ENCODE measurements at places on chromosomes 5 and 9.

- no peak overlapping the region for H3K4me3 ChIP-seq
- no peak overlapping the region for H3K27ac ChIP-seq
- H3K36me3 ChIP-seq, result no peaks in the 10 kb centered on the region
- H3K27me3 ChIP-seq, result no peaks in the 10 kb centered on the region
- H3K4me1 ChIP-seq, result peaks cover 4% of the 10 kb centered on the region
Observed at GRCh38 chr5:90983148-90983547, 400.0 kb downstream of the ARRDC3 start.

- no peak for DNase-seq
- H3K27me3 ChIP-seq, result peaks cover 79% of the 10 kb centered on the region
- H3K27ac ChIP-seq, result no peak overlapping the region
- no peaks in the 10 kb centered on the region for H3K36me3 ChIP-seq
Observed at GRCh38 chr5:138655530-138656190, 80.5 kb upstream of the HSPA9 start.

DNA sequence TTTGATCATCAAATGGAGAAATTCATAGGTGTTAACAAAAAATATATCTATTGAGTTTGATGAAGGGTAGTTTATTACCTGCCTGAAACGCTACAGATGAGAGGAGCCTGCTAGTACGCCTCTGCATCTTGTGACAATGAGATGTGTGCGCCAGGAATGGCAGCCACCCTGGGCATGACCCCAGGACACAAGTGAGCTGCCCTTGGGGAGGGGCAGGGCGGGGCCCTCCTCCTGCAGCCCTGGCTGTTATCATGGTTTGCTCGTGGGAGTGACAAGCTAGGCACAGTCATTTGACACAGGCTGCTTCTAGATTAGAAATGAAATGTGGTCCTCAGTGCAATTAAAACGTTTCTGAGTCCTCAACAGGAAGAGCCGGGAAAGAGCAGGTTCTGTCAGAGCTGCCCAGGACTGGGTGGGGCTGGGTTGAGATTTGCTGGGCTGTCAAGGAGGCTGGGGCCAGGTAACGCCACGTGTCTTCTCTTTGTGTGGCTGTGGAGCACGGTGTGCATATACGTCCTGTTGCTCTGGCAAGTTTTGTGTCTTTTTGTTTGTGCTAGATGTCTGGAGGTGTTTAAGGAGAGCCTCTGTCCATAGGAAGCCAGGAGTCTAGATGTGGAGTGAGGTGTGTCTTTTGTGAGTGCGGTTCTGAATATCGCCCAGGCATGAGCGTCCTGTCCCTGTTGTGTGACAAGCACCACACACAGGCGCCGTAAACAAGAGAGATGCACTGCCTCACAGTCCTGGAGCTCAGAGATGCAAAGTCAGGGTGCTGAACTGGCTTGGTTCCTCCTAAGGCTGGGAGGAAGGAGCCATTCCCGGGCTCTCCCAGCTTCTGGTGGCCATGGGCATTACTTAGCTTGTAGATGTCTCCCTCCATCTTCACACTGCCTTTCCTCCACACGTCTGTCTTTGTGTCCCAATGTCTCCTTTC lies 129.0 kb upstream of the IRX4 start:
- H3K27me3 ChIP-seq, result no peaks in the 10 kb centered on the region
- no peaks in the 10 kb centered on the region for H3K4me1 ChIP-seq
- no peak overlapping the region for H3K27ac ChIP-seq
- no peaks in the 10 kb centered on the region for H3K36me3 ChIP-seq
- no peak for DNase-seq

DNA sequence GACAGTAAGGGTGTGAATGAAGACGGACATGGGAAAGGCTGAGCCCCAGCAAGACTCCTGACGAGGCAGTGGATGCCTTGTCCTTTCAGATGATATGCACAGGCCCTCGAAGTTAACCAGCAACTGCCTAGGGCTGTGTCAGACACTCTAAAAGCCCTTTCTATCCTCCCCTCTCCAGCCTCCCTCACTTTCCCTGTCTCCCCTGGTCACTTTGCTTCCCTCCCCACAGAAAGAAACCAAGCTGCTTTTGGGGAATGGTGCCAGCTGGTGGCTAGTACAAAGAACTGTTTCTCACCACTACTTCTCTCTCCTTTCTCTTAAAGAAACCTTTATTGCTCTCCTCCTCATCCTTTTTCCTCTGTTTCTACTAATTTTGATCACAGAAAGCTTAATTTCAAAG lies 21.4 kb downstream of the LHFPL2 start:
- no peaks in the 10 kb centered on the region for H3K4me1 ChIP-seq
- no peak overlapping the region for H3K4me3 ChIP-seq
- no peak overlapping the region for H3K27ac ChIP-seq
- H3K36me3 ChIP-seq, result no peaks in the 10 kb centered on the region
- no peak for DNase-seq

DNA sequence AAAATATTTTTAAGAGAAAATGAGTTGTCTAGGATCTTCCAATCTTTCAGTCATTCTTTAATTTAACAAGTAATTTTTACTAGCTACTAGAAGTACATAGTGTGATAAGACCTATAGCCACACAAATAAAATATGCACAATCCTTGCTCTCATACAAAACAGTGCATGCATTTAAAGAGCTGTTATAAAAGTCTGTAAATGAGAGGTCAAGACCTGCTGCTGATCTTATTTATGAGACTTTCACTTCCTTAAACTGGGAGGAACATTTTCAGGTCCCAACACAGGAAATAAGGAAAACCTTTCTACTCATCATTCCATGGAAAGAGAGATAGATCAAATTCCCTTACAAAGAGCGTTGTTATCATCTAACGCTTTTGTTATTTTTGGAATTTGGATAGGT lies 54.2 kb upstream of the PAM start:
- H3K36me3 ChIP-seq, result no peaks in the 10 kb centered on the region
- no peak overlapping the region for H3K4me3 ChIP-seq
- H3K4me1 ChIP-seq, result no peaks in the 10 kb centered on the region
- DNase-seq, result no peak
- H3K27ac ChIP-seq, result no peak overlapping the region

DNA sequence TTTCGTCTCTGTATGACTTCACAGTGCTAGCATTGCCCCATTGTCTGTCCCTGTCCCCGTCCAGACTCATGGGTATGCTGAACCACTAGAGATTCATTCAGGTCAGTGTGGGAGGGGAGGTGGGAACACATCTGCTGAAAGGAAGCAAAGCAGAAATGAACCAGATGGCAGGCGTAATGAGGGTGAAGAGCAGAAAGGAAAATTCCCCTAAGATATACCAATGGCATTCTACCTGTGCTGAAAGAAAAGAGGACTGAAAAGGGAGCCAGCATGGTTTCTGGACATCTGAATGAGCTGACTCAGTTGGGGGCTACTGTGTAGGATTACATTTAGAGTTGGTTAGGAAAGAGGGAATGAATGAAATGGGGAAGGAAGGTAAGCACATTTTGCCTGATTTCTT lies 678.7 kb downstream of the MAT2B start:
- no peaks in the 10 kb centered on the region for H3K4me1 ChIP-seq
- no peak overlapping the region for H3K4me3 ChIP-seq
- H3K27me3 ChIP-seq, result no peaks in the 10 kb centered on the region

GRCh38 chr5:51810592-51810991 lies 427.3 kb downstream of the ISL1 start:
- H3K4me1 ChIP-seq, result no peaks in the 10 kb centered on the region
- H3K36me3 ChIP-seq, result no peaks in the 10 kb centered on the region
- H3K4me3 ChIP-seq, result no peak overlapping the region
- H3K27ac ChIP-seq, result no peak overlapping the region

GRCh38 chr5:156402387-156402921 lies 75.5 kb downstream of the SGCD start:
- DNase-seq, result peak; percentile 9
- H3K36me3 ChIP-seq, result no peaks in the 10 kb centered on the region
- H3K4me3 ChIP-seq, result no peak overlapping the region
- peaks cover 3% of the 10 kb centered on the region for H3K27me3 ChIP-seq
- H3K27ac ChIP-seq, result no peak overlapping the region

GRCh38 chr9:89234205-89235067 lies 55.8 kb upstream of the SHC3 start:
- H3K4me3 ChIP-seq, result no peak overlapping the region
- H3K36me3 ChIP-seq, result no peaks in the 10 kb centered on the region
- peaks cover 62% of the 10 kb centered on the region for H3K27me3 ChIP-seq
- peaks cover 14% of the 10 kb centered on the region for H3K4me1 ChIP-seq
- DNase-seq, result peak; percentile 23

DNA sequence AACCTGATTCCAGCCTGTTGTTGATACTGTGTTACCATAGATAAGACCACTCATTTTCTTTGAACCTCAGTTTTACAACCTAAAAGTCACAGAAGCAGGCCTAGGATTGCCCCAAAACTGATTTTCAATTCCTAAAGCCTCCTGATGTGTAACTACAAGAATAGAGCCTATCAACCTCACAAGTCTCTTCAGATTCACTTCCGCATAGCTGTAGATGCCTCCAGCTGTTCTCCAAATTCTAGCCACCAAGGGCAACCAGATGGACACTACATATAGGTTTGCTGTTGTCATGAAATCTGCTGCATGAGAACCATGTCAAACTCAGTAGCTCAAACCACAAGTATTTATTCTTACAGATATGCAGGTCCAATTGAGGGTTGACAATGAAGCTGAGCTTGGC lies 143.5 kb downstream of the SPATA31D1 start:
- H3K27ac ChIP-seq, result no peak overlapping the region
- no peak for DNase-seq
- H3K4me3 ChIP-seq, result no peak overlapping the region
- no peaks in the 10 kb centered on the region for H3K36me3 ChIP-seq
- H3K27me3 ChIP-seq, result no peaks in the 10 kb centered on the region
- no peaks in the 10 kb centered on the region for H3K4me1 ChIP-seq

DNA sequence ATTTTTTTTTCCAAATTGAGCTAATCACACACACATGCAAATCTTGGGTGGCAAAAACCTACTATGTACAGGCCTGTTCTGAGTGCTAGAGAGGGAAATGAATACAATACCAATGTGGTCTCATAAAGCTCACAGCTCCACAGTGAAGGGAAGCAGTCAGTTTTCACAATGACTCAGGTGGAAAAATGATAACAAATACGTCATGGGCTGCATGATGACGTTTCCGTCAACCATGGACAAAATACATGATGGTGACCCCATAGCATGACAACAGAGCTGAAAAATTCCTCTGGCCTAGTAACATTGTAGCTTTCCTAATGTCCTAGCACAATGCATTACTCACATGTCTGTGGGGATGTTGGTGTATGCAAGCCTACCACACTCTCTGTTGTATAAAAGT lies 252.5 kb downstream of the TRIM32 start:
- H3K27ac ChIP-seq, result no peak overlapping the region
- H3K4me1 ChIP-seq, result no peaks in the 10 kb centered on the region
- DNase-seq, result no peak
- no peaks in the 10 kb centered on the region for H3K36me3 ChIP-seq

- no peak overlapping the region for H3K27ac ChIP-seq
- H3K4me3 ChIP-seq, result no peak overlapping the region
- DNase-seq, result no peak
Observed at GRCh38 chr5:180975338-180975737, 13.3 kb upstream of the BTNL3 start.

DNA sequence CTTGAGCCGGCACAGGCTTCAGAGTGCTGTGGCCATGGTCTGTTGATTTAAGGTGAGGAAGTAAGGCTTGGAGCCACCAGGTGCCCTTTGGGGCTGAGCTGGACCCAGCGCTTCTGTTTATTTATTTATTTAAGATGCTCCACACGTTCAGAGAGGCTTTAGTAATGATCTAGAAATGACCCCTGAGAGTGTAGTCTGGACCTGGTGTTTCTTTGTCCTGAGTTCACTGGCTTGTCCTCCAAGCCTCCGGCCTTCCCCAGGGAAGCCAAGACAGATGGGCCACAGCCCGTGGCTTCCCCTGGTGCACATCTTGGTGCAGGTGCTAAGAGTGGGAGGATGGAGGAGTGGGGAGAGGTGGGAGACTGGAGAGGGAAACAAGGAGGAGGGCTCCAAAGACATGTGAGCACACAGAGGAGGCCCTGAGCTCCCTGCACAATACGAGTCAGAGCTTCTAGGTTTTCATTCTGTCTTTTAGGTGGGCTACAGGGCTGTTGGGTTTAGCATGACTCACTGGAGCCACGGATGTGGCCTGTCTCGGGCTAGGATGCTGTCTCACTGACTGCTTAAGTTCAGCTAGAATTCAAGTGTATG lies 56.9 kb downstream of the AHRR start:
- DNase-seq, result peak; percentile 21
- H3K4me1 ChIP-seq, result peaks cover 64% of the 10 kb centered on the region
- no peaks in the 10 kb centered on the region for H3K27me3 ChIP-seq
- H3K36me3 ChIP-seq, result peaks cover 74% of the 10 kb centered on the region

- no peaks in the 10 kb centered on the region for H3K27me3 ChIP-seq
- H3K27ac ChIP-seq, result no peak overlapping the region
- H3K4me1 ChIP-seq, result no peaks in the 10 kb centered on the region
- no peak for DNase-seq
Observed at GRCh38 chr9:18385696-18386490, 88.1 kb upstream of the ADAMTSL1 start.

DNA sequence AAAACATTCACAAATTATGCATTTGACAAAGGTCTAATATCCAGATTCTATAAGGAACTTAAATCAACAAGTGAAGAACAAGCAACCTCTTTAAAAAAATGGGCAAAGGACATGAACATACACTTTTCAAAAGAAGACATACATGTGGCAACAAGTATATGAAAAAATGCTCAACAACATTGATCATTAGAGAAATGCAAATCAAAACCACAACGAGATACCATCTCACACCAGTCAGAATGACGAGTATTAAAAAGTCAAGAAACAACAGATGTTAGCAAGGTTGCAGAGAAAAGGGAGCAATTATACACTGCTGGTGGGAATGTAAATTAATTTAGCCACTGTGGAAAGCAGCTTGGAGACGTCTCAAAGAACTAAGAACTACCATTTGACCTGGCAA lies 38.9 kb upstream of the TNFSF15 start:
- no peak overlapping the region for H3K4me3 ChIP-seq
- no peaks in the 10 kb centered on the region for H3K36me3 ChIP-seq
- H3K4me1 ChIP-seq, result peaks cover 8% of the 10 kb centered on the region
- H3K27ac ChIP-seq, result no peak overlapping the region
- peaks cover 23% of the 10 kb centered on the region for H3K27me3 ChIP-seq

- no peak overlapping the region for H3K27ac ChIP-seq
- no peak for DNase-seq
- peaks cover 1% of the 10 kb centered on the region for H3K27me3 ChIP-seq
- H3K4me3 ChIP-seq, result no peak overlapping the region
- no peaks in the 10 kb centered on the region for H3K4me1 ChIP-seq
Observed at GRCh38 chr9:114070188-114071103, 7.7 kb downstream of the AMBP start.

- no peak overlapping the region for H3K4me3 ChIP-seq
- peak; percentile 16 for DNase-seq
- H3K27ac ChIP-seq, result peak overlapping the region; percentile 54
- H3K36me3 ChIP-seq, result peaks cover 83% of the 10 kb centered on the region
- peaks cover 16% of the 10 kb centered on the region for H3K4me1 ChIP-seq
- no peaks in the 10 kb centered on the region for H3K27me3 ChIP-seq
Observed at GRCh38 chr9:88418715-88419540, 30.7 kb downstream of the SPIN1 start.

DNA sequence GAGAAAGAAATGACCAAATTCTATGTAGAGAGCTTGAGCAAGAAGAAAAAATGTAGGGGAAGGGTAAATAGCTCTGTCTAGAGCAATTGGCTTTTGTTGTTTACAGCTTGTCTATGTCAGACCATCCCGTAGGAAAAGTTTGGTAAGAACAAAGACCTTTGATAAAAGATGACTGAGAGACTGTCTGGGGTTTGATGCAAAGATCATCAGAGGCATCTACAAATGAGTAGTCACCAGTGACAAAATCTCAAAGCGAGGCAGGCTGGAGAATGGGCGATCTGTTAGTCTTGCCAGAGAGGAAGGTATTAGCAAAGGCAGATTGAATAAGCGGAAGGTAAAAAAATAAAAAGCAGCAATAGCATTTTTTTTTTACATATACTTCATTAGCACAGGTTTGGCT lies 125.0 kb upstream of the RASGRF2 start:
- H3K27me3 ChIP-seq, result no peaks in the 10 kb centered on the region
- peaks cover 27% of the 10 kb centered on the region for H3K4me1 ChIP-seq
- no peak for DNase-seq
- no peak overlapping the region for H3K4me3 ChIP-seq
- H3K36me3 ChIP-seq, result peaks cover 21% of the 10 kb centered on the region
